ENCODE measurements at places on chromosomes 7 and 10.

- peak; percentile 20 for DNase-seq
Observed at GRCh38 chr10:43746906-43747305, 98.2 kb upstream of the ZNF32 start.

GRCh38 chr10:14123139-14123538 is 207.6 kb downstream of the FRMD4A start:
- DNase-seq, result no peak

DNA sequence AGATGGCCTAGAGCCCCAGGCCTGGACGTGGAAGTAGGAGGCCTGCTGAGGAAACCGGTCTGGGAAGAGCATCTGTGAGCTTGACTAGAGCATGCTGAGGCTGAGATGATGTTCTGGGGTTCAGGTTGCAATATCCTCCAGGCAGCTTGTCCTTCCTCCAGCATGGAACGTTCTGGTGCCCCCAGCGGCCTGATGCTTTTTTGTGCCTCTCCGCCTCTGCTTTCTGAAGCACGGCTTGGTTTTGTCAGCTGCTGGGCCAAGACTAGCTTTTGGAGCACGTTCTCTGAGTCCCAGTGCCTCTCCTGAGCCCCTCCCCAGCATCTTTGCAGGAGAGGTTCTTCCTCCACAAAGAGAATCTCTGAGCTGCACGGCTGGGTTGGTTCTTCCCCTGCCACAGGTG is 682.0 kb upstream of the FOXK1 start:
- no peak for DNase-seq

GRCh38 chr10:125662584-125662983 is 20.4 kb downstream of the TEX36 start:
- DNase-seq, result no peak

DNA sequence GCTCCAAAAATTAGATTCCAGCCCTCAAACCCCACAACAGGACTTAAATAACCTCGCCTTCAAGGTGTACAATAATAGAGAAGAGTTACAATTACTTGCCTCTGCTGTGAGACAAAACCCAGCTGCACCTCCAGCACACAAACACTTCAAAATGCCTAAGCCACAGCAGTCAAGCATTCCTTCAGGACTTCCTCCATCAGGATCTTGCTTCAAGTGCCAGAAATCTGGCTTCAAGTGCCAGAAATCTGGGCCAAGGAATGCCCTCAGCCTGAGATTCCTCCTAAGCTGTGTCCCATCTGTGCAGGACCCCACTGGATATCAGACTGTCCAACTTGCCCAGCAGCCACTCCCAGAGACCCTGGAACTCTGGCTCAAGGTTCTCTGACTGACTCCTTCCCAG is 1088.3 kb downstream of the SORCS3 start:
- DNase-seq, result no peak

DNA sequence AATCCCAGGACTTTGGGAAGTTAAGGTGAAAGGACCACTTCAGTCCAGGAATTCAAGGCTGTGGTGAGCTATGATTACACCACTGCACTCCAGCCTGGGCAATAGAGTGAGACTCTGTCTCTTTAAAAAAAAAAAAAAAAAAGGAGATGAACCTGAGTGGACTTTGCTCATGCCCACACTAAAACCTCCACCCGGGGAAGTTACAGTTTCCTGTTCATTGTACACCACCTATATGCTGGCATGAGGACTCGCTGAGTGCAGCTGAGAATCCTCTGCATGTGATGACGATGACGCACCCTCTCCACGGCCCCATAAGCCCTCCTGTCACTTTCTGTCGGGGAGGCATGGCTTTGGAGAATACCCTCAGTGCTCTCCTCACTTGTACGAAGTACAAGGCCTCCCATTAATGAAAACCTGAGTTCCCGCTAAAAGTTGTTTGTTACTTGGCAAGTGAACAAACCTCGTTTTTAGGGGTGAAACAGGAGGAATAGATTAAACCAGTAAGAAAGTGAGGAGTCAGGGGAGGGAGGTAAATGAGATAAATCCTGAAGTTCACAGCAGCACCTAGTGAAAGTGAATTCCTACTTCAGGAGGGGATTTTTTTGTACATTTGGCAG is 15.9 kb downstream of the TMEM176B start:
- no peak for DNase-seq

DNA sequence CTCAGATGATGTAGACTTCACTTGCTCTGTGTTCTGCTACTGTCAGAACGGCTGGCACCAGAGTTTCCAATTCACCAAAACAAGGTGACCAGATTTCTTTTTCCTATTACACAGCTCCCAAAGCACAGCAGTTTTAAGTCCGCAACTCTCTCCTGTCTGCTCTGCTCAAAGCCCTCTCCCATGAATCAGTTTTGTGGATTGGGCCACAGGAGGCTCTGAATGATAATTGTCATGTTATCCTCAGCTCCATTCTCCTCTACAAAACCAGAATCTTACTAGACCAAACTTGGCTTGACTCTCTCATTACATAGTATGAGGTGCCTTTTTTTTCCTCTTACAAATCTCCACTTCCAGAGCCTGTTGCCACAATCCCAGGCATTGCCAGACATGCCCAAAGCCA is 223.5 kb downstream of the SNX13 start:
- no peak for DNase-seq

GRCh38 chr7:43083106-43083505 is 29.3 kb upstream of the HECW1 start:
- no peak for DNase-seq

DNA sequence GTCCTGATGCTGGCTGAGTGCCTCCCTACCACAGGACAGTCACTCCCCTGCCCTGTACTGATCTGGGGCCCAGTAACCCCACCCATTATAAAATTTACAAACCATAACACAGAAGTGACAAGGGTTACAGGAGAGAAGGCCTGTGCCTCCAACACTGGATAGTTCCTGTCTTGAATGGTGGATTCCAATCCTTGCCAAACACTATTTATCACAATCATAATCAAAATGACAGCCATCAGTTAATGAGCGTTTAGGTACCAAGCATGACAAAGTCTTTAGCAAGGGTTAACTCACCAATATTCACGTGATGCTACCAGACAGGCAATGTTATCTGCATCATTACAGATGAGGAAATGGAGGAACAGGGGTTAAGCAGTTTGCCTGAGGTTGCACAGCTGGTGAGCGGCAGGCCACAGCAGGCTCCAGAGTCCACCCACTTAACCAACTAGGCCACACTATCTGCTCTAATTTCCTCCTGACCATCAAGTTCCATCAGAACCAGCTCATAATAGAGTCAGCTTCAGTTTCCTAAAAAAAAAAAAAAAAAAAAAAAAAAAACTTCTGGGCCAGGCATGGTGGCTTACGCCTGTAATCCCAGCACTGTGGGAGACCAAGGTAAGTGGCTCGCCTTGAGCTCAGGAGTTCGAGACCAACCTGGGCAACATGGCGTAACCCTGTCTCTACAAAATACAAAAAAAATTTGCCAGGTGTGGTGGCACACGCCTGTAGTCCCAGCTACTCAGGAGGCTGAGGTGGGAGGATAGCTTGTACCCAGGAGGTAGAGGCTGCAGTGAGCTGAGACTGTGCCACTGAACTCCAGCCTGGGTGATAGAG is 14.2 kb downstream of the PDLIM1 start:
- DNase-seq, result no peak

DNA sequence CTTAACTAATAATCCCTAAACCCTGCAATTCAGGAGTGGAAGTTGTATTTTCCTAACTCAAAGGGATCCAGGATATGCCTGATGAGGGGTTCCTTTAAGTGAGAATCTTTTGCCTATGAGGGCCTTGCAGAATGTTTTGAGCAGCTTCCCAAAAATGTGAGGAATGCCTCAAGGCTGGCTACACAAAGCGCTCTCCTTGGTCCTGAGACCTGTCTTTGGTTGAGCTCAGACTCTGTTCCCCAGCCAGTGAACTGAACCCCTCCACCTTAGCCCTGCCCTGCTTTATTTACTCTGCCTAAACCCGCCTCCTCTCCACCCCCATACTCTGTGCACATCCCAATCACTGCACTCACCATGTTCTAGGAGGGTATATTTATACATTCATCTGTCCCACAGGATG is 108.6 kb downstream of the NRCAM start:
- DNase-seq, result no peak

DNA sequence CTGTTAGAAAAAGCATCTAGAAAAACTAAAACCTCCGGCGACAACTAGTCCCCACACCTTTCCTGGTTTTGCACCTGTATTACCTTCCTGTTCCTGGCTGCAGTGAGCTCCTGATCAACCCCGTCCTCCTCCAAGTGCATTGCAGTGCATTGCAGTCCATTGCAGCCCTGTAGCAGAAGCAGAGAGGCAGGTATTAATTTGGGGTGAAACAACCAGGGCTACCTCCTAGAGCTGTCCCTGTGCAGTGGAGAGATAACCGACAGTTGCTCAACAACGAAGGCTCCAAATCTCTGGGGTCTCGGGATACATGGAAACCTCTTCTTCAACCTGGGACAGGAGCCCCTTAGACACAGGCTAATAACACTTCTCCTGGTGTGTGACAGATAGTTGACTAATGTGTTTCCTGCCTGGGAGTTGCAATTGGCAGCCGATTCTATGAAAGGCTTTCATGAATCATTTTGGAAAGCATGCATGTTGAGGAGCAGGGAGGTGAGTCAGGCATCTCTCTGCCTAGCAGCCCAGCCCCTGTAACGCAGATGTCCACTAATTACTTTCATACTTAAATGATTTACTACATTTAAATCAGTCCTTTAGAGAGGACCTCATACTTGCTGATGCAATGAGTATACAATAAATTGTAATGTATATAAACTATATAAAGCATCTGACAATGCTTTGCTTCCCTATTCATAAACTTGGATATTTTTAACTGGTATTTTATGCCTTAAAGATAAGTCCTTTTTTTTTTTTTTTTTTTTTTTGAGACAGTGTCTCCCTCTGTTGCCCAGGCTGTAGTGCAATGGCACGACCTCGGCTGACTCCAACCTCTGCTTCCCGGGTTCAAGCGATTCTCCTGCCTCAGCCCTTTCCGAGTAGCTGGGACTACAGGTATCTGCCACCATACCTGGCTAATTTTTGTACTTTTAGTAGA is 59.0 kb downstream of the PRR15 start:
- no peak for DNase-seq

- DNase-seq, result no peak
Observed at GRCh38 chr10:60733517-60733822, 44.8 kb upstream of the CDK1 start.

DNA sequence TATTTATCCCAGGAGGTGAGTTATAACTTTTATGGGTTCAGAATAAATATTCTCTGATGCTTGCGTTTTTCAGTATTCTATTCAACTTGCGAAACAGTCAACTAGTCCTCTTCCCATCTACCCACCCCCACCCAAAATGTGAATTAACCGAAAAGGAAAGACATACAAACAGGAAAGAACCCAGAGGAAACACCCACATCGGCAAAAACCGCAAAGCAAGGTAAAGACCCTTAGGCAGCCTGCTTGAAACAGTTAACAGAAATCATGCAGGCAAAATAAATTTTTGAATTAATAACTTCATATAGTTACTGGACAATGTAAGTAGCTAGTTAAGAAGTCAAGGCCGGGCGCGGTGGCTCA is 5.4 kb downstream of the ZC3HAV1 start:
- no peak for DNase-seq

- no peak for DNase-seq
Observed at GRCh38 chr10:1070919-1071318, 14.7 kb downstream of the WDR37 start.

DNA sequence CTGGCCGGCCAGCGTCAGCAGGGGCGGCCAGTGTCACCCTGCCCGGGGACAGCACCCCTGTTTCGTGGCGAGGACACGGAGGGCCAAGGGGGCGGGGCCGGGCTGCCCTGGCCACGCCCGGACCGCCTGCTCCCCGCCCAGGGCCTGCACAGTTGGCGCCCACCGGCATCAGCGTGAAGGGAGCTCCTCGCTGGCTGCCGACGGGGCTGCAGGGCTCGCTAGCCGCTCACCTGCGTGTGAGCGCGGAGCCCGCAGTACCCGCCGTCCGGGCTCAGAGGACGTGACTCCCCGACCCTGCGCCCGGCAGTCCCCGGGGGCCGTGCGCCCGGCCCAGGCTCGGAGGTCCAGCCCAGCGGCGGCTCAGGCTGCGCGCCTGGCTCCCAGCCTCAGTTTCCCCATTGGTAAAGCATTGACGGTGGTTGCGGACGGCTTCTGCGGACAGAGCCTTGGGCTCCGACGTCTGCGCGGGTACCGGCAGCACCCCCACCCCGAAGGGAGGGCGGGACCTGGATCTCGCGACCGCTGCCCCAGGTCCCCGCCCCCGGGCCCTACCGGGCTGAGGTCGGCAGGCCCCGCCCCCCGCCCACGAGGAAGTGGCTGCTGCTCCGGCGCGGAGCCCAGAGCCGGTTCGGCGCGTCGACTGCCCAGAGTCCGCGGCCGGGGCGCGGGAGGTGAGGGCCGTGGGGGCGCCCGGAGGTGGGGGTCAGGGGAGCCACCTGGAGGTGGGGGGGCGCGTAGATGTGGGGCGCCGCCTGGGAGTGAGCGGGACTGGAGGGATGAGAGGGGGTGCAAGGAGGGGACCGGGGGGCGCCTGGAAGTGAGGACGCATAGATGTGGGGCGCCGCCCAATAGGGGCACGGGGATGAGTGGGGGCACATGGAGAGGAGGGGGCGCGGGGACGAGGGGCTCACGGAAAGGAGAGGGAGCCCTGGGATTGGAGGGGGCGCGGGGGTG is at the start of gene ARPC1B:
TSS of gene ARPC1B (plus strand) at position 620 of the 954 bp plus-strand sequence. CDS start 10,985 bp downstream, outside the sequence.
- DNase-seq, result peak; percentile 42

DNA sequence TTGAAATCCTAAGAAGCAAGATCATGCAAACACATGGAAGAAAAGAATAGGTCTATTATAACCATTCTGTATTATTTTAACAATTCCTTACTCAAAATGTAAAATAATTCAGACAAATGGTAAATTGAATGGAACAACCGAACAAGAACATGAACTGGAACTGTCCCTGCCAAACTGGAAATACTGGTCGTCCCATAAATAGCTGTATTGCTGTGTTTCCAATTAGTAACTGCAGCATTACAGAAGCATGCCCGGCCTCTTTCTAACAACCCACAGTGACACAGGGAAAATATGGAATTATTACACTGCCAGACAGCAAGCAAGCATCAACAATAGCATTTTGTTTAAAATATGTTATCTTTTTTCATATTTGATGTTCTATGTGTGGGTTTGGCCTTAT is 1138.5 kb upstream of the PHF14 start:
- DNase-seq, result no peak

DNA sequence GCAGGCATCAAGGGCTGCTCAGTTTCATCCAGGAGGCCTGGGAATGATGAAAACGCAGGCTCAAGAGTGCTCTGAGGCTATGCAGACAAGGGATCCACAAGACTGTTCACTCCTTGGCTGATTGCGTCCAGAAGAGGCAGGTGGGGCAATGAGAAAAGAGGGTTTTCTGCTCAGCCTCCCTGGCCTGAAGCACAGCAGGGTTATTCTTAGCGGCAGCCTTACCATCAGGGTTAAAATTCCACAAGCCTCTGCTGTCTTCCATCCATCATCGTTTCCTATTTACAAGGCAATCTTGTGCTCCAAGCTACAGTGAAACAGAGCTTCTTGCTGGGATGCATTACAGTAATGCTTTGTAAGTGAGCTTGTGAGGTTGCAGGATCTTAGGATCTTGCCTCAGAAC is 129.4 kb upstream of the SHH start:
- no peak for DNase-seq

DNA sequence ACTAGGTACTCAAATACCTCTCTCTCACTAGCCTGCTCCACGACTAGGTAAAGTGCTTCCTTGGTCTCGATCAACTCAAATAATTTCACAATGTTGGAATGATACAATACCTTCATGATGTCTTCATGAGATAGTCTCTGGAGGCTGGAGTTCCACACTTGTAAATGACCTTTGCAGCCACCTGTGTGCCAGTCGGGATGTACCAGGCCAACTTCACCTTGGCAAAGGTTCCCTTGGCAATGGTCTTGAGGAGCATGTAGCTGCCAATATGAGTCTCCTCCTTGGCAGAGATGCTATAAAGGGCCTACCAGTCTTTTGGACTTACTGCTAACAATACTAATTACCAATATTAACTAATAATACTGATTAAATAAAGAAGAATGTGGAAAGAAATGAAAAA is 42.5 kb upstream of the EEPD1 start:
- DNase-seq, result no peak

All from cerebellar cortex (tissue), 1 donor.